Femur (tissue), 1 donor: ENCODE measurements at places on chromosomes 5 and 9.
A peak's percentile ranks its signal among the peaks of the same experiment; 100 is the strongest.

DNA sequence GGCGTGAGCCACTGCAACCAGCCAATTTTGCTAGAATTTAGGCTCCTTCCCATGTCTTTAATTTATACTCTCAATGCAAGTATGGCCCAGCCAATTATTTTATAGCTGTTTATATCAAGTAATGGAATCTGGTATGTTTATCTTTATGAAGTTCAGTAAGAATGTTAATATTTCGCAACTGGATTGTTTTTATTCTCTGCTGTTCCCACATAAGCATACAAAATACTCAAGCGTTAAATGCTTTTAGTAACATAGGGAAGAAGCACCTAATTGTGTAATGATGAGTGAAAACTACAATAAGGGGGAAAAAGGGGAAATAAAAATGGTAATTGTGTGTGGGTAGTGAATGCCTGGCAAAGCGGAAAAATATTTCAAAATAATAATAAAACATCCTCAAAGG lies 21.3 kb downstream of the PWWP2A start:
- DNase-seq, result no peak

- no peak for DNase-seq
Measured at GRCh38 chr5:154349626-154350264, 96.1 kb upstream of the SAP30L start.

GRCh38 chr9:87861332-87861731 lies 21.3 kb upstream of the SPATA31E1 start:
- DNase-seq, result no peak

GRCh38 chr9:119365291-119366027 lies 3.8 kb downstream of the BRINP1 start:
- peak; percentile 27 for DNase-seq

GRCh38 chr5:146687630-146688029 lies 171.6 kb upstream of the GPR151 start:
- no peak for DNase-seq

- no peak for DNase-seq
Measured at GRCh38 chr5:170757182-170757601, 26.3 kb upstream of the GABRP start.
